ENCODE measurements at places on chromosomes 5 and 9.

DNA sequence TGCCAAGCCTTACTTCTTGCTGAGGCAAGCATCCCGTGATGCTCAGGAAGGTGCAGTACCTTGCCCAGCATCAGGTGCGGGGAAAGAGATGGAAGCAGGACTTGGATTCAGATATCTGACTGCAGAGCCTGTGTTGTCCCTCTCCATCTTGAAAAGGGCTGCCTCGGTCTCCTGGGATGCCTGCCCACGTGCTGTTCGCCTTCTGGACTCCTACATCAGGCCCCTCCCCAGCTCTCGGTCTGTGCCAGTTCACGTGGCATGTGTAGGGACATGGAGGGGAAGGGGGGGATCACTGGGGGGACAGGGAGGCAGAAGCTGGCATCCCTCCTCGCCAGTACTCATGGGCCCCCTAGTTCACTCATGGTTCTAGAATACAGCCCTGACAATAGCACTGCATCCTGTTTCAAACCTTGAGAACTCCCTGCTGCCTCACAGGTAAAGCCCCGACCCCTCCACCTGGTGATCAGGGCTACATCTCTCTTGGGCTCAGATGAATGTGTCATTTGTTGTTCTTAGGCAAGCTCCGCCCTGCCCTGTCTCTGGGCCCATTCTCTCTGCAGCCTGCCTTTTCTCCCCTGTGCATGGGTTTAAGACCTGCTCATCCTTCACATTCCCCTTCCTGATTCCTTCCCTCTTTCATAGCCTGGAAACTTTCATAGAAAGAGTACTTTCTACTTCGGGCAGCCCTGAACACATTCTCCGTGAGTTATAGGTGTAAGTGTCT is 38.9 kb upstream of the SLC25A51 start:
- no peak for DNase-seq

DNA sequence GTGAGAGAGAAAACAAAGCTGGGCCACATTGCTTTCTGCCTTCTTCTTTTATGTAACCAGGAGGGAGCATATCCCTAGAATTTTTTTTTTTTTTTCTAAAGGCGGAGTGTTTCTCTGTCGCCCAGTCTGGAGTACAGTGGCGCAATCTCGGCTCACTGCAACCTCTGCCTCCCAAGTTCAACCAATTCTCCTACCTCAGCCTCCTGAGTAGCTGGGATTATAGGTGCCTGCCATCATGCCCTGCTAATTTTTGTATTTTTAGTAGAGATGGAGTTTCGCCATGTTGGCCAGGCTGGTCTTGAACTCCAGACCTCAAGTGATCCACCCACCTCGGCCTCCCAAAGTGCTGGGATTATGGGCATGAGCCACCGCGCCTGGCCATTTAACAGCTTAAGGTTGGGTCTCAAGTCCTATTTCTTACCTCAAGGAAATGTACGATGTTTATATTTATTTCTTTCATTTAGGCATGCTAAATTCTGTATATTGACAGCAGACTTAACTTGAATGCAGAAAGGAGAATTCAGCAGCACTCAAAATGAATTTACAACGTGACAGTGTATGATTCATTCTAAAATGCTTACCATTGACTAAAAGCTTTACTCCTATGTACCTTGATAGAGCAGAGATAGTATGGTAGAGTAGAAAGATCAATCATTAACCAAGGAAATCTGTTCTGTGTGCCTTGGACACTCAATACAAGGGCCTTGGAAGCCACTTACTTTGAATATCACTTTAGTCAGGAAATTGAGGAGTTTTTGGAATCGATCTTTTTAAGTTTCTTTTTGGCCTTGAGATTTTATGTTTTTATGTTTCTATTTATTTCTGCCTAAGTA is 100.9 kb downstream of the F2RL2 start:
- DNase-seq, result no peak

DNA sequence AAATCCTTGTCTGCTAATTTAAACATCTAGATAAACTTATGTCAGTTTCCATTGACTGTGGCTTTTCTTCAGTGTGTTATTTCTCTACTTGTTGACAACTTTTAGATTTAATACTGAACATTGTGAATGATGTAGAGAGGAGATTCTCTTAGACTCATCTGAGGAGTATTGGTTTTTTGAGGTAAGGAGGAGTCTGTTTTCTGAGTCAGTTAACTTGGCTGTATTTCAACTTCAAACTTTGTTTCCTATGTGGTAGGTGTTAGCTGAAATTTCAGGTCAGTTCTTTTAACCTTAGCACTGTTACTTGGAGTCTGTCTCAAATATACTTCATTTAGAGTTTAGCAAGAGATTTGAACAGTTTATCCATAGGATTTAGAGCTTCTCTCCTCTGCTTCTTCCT is 67.9 kb downstream of the XRCC4 start:
- DNase-seq, result no peak

GRCh38 chr5:143932584-143932983 is 120.6 kb downstream of the HMHB1 start:
- DNase-seq, result no peak

GRCh38 chr5:159310511-159310910 is 19.8 kb downstream of the IL12B start:
- DNase-seq, result no peak

DNA sequence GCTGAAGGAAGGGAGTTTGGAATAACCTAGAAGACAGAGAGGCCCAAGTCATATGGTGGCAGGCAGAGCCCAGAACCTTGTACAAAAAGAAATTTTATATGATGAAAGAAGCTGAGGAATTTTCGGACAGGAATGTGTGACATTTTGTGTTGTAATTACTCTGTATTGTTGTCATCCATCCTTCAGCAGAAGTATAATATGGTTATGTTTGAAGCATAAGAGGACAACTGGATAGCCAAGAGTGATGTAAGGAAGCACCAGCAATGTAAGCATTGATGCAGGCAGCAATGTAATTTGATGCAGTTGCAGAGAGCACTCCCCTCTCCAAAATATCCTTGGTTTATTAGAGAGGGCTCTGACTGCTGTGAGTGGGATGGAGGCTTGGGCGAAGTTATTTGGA is 19.1 kb upstream of the SNX2 start:
- no peak for DNase-seq

DNA sequence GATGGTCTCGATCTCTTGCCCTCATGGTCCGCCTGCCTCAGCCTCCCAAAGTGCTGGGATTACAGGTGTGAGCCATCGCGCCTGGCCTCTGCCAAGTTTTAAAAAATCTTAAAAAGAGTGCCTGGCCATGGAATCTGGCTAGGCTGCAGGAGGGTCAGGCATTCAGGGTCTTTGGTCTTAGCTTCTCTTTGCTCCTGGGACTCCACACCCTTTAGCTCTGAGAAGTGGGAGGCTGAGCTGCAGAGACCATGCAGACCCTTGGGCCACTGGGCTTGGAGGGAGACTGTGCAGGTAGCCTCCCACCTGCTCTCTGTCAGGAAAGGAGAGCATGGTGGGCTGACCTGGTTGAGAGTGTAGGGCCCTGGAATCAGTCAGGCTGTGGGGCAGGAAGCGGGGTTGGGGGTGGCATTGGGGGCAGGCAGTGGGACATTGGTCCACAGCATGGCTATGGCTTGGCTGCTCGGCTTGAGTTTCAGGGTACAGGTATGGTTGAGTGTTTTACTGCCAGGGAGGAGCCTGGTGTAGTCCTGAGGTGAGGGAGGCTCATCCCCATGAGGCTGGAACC is 20.8 kb downstream of the PHF2 start:
- DNase-seq, result no peak

GRCh38 chr9:34459941-34460340 is 1.3 kb downstream of the DNAI1 start:
- DNase-seq, result no peak

DNA sequence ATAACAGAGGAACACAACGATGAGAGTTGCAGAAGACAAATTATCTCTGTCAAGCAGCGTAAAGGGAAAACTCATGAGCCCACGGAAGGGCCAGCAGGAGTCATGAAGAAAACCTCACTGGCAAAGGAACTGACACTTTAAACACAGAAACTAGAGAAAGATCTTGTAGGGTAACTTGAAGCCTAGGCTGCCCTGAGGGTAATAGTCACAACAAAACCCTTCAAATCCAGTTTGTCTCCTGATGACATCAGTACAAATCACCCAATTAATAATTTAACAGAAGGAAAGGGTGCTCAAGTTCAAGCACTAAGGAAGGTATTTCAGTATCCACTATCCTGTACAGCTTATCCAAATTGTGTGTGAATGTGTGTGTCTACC is 549.1 kb downstream of the MTRR start:
- DNase-seq, result no peak

DNA sequence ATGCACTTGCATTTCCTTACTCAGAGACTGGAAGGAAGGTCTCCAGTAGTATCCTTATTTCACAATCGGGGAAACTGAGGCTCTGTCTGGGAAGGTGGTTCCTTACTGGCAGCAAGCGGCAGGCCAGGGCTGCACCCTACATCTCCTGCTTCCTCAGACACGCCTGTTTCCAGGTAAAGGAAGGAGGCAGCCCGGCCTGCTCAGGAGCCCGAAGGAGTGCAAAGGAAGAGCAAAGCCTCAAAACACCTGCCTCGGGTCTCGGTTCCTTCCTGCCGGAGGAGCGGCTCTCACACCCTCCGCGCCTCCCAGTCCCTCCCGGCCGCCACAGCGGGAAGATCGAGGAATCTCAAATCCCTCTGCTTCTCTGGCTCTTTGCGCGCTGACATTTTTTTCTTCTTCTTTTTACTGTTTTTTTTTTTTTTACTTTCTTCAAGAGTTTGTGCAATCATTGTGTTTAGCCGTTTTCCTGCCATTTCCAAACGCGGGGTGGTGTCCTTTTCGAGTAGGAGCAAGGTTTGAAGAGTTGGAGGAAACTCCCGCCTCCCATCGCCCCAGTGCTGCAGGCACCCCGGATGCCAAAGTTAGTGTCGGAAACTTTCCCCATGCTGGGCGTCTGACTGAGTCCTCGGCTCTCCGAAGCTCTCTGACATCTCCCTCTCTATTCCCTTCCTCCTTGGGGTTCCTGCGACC is 1.0 kb downstream of the GGTA1 start:
- DNase-seq, result no peak

DNA sequence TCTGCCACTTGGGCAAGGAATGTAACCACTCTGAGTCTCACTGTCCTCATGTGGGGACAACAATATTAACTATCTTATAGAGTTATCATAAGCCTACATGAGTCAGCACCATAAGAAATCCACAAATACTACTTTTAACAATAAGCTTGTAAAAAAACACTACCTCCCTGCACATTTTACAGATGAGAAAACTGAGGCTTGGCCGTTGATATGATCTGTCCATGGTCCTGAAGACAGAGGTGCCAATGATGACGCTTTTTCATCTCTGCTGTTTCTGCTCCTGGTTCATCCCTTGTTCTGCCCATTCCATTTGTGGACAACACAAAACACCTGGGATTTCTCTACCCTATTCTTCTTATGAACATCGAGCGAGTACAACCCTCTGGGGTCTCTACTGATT is 23.4 kb upstream of the STRBP start:
- no peak for DNase-seq

DNA sequence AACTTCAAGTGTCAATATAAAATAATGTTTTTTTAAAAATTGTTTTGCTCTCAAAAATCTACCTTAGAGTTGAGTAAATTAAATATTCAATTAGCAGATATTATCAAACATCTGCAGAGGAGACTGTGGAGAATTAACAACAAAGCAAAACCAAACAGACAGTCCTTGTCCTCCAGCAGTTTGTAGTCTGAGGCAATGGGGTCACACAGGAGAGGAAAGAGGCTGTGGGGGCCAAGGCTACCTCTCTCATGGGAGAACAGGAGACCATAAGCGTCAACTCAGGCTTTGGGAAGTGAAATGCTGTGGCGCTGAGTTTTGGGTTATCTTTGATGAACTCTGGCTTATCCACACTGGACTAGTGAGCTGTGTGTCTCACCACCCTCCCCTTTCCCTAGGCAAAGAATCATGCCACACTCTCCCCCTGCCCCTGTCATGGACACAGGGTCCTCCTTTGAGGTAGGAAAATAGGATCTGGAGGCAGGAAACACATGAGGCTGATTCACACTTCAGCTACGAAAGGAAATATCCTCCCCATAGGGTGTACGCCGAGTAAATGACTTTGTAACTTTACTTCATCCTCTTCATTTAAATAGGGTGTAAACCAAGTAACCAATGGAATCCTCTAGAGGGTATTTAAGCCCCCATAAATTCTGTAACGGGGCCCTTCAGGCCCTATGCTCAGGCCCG is 152.7 kb downstream of the FSTL4 start:
- no peak for DNase-seq

DNA sequence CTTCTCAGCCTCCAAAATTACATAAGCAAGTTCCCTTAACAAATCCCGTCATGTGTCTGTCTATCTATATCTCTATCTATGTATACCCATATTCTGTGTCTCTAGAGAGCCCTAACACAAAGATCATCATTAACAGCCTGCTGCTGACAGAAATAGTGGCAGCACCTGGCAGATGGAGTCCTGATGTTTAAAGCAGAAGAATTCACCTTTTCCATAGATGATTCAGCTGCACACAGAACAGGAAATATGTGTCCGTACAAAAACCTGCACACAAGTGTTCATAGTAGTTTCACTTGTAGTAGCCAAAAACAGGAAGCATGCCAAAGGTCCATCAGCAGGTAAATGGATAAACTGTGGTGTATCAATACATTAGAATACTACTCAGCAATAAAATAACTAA is 45.0 kb upstream of the ACO1 start:
- no peak for DNase-seq

DNA sequence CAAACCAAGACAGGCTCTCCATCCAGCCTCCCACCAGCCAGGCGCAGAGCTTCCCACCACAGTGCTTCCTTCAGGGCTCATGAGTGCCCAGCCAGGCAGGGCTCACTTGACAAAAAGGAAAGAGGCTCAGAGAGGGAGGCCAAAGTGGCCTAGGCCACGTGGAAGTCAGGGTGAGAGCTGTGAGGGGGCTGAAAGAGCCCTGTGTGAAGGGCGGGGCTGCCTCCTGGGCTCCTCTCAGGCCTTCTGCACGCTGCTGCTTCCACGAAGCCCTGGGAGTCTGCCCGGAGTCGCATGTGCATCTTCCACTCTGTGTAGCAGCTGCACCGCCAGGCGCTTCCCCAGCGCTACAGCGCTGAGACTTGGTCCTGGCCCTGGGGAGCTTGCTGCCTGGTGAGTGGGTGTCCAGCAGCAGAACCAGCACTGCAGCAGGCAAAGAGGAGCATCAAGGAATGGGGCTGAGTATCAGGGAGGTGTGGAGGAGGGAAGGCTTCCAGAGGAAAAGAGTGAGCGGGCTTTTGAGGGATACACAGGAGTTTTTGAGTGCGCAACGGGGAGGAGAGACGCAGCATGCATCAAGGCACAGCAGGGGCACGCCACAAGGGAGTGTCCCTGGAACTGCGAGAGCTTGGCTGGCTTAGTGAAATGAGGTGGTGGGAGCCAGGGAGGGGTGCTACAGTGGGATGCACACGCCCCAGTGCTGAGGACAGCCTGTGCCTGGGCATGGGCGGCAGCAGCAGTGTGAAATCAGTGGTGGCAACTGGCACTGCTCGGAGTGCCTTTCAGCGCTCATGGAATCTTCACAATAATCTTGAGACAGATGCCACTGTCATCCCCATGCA is 178.0 kb downstream of the GAPVD1 start:
- DNase-seq, result no peak
